ENCODE measurements at places on chromosomes 12 and 14.

DNA sequence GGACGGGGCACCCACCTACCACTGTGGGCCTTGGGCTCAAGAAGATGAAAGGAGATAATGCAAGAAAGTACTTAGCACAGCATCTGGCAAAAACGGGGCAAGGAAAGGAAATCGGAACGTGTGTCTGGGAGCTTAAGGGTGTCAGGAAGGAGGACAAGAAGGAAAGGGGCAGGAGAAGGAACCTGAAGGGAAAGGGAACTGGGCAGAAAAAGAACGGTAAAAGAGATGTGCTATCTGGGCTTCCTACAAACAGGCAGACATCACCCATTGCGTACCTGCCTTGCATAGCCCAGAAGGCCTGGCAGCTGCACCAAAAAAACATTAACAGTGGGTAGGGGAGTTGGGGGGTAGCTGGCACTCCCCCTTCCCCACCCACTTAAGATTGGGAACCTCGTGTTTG, 958 bp upstream of the REM2 start:
- DNase-seq: no peak

DNA sequence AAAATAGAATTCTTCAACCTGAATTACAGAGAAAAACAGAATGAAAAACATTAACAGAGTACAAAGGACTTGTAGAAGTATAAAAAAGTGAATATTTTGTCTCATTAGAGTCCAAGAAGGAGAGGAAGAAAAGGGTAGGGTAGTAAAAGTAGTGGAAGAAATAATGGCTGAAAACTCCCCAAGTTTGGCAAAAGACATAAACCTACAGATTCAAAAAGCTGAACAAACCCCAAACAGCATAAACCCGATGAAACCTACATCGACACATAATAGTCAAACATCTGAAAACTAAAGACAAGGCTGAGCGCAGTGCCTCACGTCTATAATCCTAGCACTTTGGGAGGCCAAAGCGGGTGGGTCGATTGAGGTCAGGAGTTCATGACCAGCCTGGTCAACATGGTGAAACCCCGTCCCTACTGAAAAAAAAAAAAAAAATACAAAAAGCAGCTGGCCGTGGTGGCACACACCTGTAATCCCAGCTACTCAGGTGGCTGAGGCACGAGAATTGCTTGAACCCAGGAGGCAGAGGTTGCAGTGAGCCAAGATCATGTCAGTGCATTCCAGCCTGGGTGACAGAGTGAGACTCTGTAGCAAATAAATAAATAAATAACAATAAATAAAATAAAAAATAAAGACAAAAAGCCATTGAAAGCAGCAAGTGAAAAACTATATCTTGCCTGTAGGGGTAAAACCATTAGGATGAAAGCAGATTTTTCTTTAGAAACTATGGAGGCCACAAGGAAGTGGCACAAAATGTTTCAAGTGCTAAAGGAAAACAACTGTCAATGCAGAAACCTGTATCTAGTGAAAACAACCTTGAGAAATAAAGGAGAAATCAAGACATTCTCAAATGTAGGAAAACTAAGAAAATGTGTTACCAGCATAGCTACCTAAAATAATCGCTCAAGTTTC, 11.4 kb downstream of the TIMM9 start:
- no peak for DNase-seq

GRCh38 chr14:85463512-85463911, 66.4 kb upstream of the FLRT2 start:
- DNase-seq: peak; percentile 38

GRCh38 chr14:63388766-63389431, 70.2 kb upstream of the GPHB5 start:
- no peak for DNase-seq

DNA sequence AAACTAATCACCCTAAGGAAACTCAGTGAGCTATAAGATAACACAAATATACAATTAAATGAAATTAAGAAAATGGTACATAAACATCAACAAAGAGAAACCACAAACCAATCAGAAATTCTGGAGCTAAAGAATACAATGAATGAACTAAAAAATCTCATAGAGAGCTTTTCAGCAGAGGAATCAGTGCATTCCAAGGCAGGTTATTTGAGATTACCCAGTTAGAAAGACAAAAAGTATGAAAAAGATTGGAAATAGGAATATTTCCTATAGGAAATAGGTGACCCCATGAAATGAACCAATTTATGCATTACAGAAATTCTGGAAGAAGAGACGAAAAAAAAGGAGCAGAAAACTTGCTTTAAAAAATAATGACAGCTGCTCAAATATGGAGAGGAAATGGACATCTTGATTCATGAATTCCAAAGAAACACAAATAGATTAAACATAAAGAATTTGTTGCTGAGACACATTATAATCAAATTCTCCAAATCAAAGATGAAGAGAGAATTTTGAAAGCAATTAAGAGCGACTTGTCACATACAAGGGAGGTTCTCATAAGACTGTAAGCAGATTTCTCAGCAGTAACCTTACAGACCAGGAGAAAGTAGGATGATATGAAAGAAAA, 90.7 kb downstream of the RERGL start:
- DNase-seq: no peak

- DNase-seq: no peak
Measured at GRCh38 chr12:71888521-71888920, 49.0 kb downstream of the TBC1D15 start.

DNA sequence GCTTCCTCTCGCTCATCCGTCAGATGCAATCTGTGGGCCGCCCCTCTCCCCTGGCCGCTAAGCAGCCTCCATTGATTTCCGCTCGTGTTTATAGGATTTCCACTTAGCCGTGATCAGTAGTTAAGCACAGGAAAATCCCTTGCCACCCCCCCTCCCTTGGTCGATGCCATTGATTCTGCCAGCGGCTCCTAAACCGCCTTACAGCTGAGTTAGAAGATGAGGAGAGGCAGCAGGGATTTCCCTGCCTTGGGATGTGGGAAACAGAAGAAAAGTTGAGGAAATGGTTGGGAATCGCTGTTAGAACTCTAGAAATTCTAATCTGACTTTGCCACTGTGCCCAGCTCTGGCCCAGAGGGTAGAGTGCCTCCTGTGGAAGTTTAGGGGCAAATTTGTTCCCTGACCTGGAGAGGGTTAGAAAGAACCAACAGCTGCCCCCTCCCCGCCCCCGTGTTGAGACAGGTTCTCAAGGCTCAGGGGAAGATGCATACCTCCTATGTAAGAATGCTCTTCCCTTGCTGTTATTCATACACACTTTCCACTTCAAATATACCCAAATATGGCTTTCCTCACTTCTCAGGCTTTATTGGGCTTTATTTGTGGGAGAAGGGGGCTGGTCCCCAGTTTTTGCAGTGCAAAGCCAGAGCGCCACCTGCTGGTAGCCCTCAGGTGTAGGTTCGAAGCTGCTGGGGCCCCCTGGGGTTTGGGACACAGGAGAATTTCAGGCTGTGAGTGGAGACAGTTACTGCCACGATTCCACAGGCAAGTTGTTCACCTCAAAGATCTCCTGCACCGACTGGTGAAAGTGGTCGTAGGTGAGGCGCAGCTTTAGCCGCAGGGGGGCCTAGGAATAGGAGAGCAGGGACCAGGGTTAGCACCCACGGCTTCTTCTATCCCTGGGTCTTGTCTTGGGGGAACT, 3.2 kb downstream of the THTPA start:
- peak; percentile 21 for DNase-seq

DNA sequence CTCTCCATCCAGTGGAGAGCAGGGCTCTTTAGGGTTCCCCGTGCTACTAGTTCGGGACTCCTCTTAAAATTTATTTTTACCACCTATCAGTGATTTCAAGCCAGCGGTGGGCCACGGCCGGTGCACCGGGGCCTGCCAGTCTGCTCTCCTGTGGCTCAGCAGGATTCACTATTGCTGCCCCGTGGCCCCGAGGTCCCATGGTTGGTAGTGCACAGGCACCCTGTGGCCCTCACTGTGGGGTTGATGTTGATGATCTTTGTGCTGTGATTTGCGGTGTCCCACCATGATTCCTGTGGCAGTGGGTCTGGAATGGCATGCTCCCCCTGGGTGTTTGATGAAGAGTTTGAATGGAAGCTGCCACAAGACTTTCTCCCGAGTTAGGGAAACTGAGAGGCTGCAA, 12.6 kb upstream of the MEG3 start:
- DNase-seq: no peak

DNA sequence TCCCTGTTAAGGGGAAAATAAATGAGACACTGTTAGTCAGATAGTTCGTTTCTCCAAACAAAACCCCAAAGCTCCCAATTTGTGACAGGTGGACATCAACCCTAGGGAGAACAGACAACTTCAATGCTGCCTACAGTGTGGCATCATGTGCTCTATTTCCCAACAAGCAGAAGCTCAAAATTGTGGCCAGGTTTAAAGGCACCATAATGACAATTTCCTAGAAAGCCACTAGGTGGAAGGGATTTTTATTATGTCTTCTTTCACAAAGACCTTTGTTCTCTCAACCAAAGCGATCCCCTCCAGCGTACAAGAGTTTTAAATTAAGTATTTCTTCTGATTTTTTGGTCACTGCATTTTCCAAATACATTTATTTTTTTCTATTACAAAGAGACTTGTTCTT, 88.0 kb upstream of the MBIP start:
- no peak for DNase-seq

DNA sequence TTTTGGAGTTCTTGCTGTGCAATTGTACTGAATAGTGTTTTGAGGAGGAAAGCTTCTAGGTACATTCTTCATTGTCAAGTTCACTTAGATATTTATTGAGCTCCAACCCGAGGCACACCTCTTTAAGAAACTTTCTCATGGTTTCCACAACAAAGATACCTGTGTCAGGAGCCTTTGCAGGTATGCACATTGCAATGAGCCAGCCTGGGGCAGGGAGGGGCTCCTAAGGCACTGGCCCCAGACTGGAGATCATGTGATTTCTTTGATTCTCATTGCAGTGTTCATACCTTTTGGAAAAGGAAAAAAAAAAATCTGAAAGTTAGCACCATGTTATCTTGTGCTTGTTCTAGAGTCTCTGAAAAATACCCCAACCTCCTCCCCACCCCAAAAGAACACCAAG, 80.3 kb downstream of the PRMT8 start:
- DNase-seq: no peak

DNA sequence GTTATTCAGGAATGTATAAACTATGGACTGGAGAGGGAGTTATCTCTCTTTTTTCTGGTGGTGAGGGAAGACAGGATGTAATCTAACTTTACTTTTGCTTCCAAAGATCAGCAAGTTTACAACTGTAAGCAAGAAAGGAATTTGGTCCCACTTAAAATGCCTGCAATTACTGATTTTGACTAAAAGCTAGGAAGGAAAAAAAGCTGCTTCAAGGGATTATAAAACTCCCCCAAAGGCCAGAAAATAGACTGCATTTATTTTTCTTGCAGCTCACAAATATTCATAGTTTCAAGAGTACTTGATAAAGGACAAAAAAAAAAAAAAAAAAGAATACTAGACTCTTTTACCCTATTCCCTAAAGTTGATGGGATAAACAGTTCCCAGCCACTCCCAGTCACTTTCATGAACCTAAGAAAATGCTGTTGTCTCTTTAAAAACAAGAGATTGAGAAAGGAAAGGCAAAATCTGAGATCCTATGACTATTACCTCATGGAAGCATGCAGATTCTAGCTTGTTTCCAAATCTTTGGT, 128.7 kb upstream of the BMP4 start:
- no peak for DNase-seq

DNA sequence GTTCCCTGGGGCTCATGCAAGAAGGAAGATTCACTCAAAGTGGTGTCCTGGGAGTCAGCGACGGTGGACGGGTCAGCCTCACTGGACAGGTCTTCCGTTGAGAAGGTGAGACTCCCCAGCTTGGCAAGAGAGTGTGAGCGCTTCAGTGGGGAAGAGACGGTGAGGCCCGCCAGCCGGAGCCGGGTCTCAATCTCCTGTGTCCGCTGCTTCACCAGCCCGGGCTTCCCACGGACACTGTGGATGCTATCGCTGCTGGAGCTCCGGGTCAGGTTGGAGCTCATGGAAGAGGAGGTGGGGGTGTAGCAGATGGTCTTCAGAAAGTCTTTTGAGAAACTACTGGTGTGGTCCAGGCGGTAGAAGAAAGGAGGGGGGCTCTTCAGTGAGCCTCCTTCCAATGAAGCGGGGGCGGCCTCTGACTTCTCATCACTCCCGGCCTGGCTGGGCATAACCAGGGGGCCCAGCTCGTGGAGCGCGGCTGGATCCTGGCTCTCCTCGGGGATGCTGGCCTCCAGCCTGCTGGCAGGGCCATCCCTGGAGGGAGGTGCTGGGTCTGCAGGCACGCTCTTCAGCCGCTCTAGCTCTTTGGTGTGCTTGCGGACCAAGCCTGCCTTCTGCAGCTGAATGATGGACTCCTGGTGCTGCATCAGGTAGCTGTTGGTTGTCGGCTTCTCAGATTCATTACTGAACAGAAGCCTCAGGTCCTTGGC, 56.9 kb upstream of the CORO1C start:
- no peak for DNase-seq

DNA sequence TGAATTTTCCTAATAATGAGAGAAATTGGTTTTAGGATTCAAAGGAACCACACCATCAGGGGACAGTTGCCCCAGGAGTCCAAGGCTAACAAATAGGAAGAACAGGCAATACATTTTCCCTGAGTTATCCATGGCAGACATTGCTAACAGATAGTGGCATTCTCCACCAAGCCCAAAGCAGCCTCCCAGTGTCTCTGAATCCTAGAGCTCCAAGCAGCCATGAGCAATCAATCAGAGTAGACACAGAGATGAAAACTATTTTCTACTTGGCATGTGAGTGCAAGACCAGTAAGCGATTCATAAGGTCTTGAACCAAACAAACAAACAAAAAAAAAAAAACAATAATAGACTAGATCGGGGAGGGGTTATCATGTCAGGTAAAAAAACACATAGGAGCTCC, 515.7 kb downstream of the MED13L start:
- peak; percentile 62 for DNase-seq

DNA sequence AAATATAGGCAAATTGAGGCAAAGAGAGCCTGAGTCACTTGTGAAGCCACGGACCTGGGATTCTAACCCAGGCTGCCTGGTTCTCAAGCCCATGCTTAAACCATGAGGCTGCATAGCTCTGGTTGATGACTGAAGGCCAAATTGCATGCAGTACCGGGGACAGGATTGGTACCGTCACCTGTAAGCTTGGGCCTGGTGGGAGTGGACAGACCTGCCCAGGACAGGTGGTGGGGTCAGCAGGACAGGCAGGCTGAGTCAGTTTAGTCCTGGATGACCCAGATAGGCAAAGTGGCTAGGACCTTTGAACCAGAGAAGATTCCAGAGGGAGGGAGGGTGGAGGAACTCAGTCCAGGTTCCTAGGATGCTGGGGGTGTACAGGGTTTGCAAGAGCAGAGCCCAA, 25.8 kb downstream of the RIN3 start:
- DNase-seq: no peak

DNA sequence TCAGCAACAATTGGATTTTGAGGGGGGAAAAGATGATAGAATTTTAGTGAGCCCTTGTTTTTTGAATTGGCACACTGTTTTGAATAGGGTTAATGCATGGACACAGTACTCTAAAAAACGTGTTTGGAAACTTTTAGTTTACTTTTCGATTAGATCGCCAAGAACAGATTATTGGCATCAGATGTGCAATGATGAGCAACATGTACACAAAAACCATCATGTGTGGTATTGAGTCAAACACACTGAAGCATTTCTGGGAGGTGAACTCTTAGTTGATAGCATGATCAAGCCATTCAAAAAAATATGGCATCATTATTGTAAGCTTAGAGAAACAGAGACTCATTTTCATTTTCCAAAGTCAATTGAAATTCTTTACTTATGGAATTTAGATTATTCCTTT, 329.2 kb downstream of the ADAMTS20 start:
- no peak for DNase-seq

All from NCI-H1105 (cell line).